NCI-H526 treated with DMSO at 0.1 percent for 48 hours (cell line): ENCODE measurements at places on chromosomes 3 and 15.
A peak's percentile ranks its signal among the peaks of the same experiment; 100 is the strongest.

DNA sequence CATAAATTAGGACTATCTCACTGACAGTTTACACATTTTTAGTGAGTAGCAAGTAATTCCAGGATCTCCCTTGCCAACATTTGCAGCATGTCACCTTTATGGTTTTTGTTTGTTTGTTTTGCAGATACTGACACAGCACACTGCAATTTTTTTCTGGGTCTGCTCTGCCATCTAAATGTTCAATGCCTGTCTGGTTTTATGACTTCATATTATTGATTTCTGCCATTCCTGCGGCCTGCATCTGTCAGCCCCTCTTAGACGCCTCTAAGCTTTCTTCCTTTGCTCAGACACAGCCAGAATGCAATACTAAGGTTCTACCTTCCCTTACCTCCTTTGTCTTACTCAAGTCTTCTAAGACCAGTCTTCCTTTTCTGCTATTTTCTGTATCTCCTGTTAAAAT, 321.2 kb upstream of the AZI2 start:
- no peak for DNase-seq

DNA sequence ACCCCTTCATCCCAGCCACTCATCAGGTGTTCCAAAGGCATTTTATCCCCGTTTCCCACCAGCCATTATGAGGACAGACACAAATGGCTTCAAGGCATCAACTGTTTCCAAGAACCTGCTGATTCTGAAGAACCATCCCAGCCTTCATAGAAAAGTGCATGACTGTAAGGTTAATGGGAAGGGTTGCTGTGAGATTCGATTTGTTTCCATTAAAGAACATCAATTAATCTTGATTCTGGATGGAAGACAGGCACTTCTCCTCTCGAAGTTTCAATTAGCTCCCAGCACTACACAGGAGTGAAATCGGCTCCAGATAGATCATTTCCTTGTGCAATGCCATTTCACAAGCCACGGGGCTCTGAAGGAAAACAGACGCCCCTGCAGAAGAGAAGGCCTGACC, 25.8 kb downstream of the SRGAP3 start:
- no peak for DNase-seq

GRCh38 chr15:97998307-97999071, 38.0 kb downstream of the ARRDC4 start:
- DNase-seq = no peak

DNA sequence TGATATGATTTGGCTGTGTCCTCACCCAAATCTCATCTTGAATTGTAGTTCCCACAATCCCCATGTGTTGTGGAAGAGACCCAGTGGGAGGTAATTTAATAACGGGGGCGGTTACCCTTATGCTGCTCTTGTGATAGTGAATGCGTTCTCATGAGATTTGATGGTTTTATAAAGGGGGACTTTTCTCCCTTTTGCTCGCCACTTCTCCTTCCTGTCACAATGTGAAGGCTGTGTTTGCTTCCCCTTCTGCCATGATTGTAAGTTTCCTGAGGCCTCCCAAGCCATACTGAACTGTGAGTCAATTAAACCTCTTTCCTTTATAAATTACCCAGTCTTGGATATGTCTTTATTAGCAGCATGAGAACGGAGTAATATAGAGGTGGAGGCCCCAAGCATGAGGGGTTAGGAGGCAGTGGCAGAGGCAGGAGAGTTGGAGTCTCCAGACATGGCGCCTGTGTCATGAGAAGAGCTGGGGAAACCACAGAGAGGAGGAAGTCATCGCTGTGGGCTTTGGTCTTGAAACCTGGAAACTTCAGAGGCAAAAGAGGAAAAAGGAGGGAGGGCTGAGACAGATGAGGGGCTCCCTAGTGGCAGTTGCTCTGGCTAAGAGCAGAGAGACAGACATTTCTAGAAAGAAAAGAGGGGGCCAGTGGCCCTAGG, 107.8 kb upstream of the VEPH1 start:
- no peak for DNase-seq

DNA sequence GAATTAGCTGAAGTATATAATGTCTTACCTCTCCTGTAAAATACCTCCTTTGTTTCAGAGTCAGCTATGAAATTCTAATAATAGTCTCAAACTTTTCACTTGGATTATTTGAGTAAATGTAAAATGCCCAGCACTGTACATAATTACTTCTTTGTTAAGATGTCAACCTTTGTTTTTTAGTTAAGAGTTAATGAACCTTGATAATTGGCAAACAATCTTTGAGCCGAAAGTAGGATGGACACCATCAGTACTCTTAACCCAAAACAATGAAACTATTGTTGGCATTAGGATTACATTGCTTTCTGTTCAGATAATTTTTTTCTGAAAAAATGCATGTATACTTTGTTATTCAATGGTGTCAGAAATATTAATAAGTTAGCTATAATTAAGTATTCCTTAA, 3.0 kb upstream of the NECTIN3 start:
- peak; percentile 79 for DNase-seq

DNA sequence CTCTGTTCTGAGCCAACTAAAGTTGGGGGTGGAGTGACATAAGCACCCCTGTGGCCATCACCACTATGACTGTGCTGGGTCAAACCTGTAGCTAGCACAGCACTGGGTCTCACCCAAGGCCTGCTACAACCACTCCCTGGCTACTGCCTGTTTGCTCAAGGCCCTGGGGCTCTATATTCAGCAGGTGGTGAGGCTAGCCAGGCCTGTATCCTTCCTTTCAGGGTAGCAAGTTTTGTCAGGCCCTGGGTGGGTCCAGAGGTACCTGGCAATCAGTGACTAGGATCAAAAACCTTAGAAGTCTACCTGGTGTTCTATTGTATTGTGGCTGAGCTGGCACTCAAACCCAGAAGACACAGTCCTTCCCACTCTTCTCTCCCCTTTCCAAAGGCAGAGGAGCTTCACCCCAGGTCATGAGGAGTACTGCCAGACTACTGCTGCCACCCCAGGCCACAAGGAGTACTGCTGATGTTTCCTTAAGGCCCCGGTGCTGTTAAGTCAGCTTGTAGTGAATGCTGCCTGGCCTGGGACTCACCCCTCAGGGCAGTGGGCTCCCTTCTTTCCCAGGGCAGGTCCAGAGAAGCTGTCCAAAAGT, 170.8 kb downstream of the IGSF11 start:
- no peak for DNase-seq
